ENCODE measurements at places on chromosomes 6 and 20.

DNA sequence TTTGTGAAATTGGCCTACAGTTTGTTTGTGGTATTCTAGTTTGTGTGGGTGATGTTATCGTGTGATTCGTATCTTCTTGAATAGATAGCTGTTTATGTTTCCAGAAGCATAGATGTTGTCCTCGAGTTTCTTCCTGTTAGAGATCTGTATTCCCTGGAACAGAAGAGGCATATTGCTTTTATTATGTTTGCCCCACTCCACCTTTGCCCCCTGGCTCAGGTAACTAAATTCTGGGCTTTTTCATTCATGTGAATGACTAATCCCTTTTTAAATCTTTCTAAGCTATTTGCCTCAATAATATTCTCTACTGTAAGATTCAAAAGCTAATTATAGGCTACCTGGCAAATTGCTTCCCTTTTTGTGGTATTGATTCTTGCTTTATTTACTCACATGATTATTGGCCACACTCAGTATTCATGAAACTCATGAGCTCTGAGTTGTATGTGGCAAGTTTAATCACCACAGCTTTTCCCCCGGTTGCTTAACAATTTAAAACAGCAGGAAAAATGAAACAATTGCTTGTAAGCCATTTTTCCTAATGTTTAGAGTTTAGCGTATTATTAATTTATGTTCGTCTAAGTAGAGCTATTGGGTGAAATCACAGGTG lies 12.6 kb downstream of the RNF217 start:
- no peak for DNase-seq

GRCh38 chr6:121847806-121848522 lies 412.5 kb downstream of the GJA1 start:
- DNase-seq = no peak

GRCh38 chr20:17345321-17345720 lies 118.5 kb downstream of the PCSK2 start:
- DNase-seq = no peak

DNA sequence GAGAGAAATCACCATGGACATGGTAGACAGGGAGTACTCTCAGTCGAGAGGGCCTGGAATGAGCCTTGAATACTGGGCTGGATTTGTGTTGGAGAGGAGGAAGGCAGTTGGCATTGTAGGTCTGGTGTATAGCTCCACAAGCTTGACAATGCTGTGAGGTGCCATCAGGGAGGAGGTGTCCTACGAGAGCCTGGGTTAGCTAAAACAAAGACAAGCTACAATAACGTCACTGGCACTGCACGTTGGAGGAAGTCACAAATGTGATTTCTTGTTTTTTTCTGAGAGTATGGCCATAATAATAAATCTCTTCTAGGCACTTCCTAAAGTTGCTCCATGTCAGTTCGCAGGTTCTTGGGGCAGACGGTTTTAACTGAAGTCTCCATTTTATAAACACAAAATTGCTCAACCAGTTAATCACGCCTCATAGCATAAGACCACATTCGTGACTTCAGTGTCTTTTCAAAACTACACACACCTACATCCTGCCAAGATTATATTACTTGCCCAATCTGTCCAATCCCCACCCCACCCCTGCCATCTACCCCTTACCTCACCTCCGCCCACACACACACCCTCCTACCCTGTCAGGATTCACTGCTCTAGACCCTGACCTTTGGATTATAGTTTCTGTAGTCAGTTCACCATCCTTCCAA lies 4.4 kb upstream of the HLA-DMB start:
- DNase-seq = no peak

GRCh38 chr6:26270903-26271667 lies 93.9 kb upstream of the BTN3A2 start:
- DNase-seq = peak; percentile 94

Measured in erythroblast (primary cell).